Amniotic stem cell (primary cell): ENCODE measurements at places on chromosomes 6 and 20.

GRCh38 chr6:163564534-163564933 is 150.0 kb downstream of the QKI start:
- no peak for DNase-seq

- no peak for DNase-seq
Observed at GRCh38 chr6:98833307-98834059, 891 bp upstream of the POU3F2 start.

- no peak for DNase-seq
Observed at GRCh38 chr20:39066471-39067242, 104.5 kb downstream of the DHX35 start.

GRCh38 chr6:137850816-137851602 is 16.1 kb upstream of the TNFAIP3 start:
- no peak for DNase-seq

DNA sequence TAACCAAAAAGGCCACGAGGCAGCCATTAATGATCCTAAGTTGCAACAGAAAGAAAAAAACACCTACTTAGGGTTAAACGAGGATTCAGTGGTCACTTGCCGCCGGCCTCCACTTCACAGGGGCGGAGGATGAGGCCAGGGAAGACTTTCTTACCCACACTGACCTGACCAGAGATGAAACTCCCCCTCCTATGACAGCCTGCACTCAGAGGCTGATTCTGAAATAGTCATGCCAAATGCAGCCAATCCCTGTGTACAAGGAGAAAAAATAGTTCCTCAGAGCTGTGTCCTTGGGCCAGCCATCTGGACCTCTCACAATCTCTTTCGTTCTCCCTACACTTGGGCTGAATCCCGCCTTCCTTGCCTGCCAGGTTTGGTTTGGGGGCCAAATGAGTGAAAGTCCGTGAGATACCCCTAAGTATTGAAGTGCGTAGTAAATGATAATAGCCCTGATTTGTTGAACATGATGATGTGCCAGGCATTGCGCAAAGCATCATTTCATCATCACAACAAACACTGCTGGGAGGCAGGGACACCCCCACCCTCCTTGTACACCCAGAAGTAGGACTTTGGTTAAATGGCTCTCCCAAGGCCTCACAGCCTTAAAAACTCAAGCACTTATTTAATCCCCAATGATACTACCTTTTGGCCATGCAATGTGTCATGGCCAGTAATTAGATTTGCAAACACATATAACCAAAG is 3.2 kb upstream of the IRF4 start:
- DNase-seq = no peak

GRCh38 chr6:55046869-55047422 is 127.4 kb upstream of the HCRTR2 start:
- no peak for DNase-seq

DNA sequence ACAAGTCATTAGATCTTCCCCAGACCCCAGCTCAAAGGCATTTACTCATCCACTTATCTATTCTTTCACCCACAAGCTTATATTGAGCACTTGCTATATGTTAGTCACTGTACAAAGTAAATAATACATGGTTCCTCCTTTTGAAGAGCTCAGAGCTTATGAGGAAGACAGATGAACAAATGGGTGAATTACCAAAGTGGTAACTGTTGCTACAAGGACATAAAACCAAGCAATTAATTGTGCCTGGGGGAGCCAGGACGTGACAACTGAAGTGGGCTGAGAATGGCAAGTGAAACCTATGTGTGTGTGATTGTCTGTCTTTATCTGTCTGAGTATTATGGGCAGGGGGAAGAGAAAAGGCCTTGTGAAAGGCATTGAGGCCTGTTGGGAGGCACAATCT is 45.6 kb upstream of the AKIRIN2 start:
- no peak for DNase-seq

- DNase-seq = no peak
Observed at GRCh38 chr6:17240803-17241500, 40.2 kb upstream of the RBM24 start.

DNA sequence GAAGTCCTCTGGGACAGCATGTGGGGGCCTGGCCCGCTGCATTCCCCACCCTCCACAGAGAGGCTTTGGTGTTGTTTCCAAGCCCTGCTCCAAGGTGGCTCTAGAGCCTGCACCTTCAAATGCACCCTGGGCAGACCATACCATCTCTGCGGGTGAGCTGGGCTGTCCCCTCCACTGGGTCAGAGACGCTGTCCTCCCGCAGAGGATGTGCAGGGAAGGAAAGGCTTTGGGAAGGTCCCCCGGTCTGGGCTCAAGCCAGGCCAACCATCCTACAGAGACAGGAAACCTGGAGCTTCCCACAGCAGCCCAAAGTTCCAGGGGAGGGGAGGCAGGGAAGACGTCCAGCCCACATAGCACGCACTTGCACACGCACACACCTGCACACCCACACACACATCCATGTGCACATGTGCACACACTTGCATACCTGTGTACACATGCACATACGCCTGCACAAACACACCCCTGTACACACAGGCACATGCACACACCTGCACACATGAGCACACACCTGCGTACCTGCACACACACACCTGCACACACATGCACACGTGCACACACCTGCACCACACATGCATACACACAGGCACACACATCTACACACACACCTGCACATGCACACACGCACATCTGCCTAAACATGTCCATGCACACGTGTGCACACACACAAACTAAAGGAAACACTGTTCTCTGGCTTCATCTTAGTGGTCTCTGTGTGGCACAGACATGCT is 155.4 kb downstream of the ERMARD start:
- no peak for DNase-seq

GRCh38 chr20:23446505-23446904 is 6.2 kb downstream of the CST11 start:
- DNase-seq = no peak

GRCh38 chr6:168349718-168350210 is 30.2 kb upstream of the DACT2 start:
- DNase-seq = no peak

- no peak for DNase-seq
Observed at GRCh38 chr20:6765469-6766058, 1.9 kb upstream of the BMP2 start.

GRCh38 chr6:88220493-88220892 is 54.3 kb upstream of the CNR1 start:
- DNase-seq = peak; percentile 1

- peak; percentile 69 for DNase-seq
Observed at GRCh38 chr6:149846321-149846720, 17.8 kb downstream of the LRP11 start.

- DNase-seq = no peak
Observed at GRCh38 chr6:20589266-20589665, 55.0 kb downstream of the CDKAL1 start.

DNA sequence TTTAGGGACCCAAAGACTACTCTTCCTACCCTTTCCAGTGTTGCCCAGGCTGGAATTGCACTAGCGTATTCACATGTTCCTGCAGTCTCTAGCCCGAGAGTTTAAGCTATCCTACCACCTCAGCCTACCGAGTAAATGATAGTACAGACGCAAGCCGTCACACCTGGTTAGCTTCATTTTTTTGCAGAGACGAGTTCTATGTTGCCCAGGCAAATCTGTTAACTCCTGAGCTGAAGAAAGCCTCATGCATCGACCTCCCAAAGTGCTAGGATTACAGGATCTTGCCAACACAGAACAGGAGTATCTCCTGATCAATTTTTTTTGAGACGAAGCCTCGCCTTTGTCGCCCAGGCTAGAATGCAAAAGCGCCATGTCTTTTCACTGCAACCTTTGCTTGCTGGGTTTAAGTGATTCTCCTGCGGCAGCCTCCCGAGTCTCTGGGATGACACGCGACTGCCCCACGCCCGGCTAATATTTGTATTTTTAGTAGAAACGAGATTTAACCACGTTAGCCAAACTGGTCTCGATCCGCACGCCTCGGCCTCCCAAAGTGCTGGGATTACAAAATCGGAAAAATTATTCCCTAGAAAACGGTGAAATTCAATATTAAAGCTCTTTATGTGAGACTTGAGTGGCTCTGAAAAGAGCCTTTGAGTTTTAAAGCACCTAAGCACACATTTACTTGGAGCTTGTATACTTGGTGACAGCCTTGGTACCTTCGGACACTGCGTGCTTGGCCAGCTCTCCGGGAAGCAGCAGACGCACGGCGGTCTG is 128.5 kb downstream of the HFE start:
- no peak for DNase-seq

- DNase-seq = no peak
Observed at GRCh38 chr6:166541876-166542579, 44.5 kb downstream of the RAMACL start.

GRCh38 chr6:113854531-113855499 is 2.3 kb upstream of the MARCKS start:
- DNase-seq = peak; percentile 76

- DNase-seq = no peak
Observed at GRCh38 chr20:50371878-50372769, 138.1 kb upstream of the PTPN1 start.

DNA sequence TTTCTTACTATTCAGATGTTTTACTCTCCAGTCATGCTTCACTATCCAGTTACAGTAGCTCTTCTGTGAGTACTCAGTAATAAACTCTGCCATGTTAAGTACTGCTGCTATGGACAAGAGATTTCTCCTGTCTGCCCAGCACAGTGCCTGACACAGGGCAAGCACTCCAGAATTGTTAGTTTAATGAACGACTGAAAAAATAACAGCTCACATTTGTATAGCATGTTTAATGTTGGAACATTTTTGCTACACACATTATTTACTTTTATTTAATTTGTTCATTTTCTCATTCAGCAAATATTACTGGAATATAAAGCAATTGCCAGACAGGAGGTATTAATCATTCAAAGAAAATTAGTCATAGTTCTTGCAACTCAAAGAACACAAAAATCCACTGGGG is 142.6 kb upstream of the HMGN3 start:
- DNase-seq = no peak

GRCh38 chr6:38262026-38262425 is 377.7 kb downstream of the BTBD9 start:
- no peak for DNase-seq

- DNase-seq = no peak
Observed at GRCh38 chr6:158367816-158368215, 55.6 kb downstream of the TULP4 start.

GRCh38 chr6:27565839-27566779 is 93.2 kb upstream of the ZNF184 start:
- DNase-seq = no peak

GRCh38 chr6:105305521-105305920 is 97.4 kb downstream of the PREP start:
- DNase-seq = no peak

DNA sequence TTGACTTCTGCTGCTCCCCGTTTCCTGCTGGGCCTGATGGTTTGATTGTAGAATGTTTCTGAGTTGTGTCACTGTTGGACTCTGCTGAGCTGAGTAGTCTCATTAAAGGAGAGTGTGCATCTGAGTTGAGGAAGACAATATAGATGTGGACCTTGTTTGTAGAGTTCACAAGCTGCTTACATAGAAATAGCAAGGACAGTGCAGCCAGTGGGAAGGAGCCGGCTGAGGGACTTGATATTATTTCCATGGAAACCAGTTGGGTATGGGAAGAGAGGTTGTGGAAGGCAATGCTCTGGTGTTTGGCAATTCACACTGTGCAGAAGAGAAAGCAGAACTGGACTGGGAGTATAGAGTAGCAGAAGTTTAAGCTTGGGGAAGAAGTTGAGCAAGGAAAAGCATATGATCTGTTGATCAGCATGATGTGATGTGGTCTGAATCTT is 14.8 kb downstream of the IGF2R start:
- DNase-seq = no peak

GRCh38 chr6:139418481-139419132 is 44.2 kb upstream of the CITED2 start:
- DNase-seq = no peak

GRCh38 chr6:89360415-89360999 is 8.0 kb upstream of the UBE2J1 start:
- DNase-seq = no peak

- no peak for DNase-seq
Observed at GRCh38 chr6:3414327-3415081, 42.3 kb downstream of the SLC22A23 start.

DNA sequence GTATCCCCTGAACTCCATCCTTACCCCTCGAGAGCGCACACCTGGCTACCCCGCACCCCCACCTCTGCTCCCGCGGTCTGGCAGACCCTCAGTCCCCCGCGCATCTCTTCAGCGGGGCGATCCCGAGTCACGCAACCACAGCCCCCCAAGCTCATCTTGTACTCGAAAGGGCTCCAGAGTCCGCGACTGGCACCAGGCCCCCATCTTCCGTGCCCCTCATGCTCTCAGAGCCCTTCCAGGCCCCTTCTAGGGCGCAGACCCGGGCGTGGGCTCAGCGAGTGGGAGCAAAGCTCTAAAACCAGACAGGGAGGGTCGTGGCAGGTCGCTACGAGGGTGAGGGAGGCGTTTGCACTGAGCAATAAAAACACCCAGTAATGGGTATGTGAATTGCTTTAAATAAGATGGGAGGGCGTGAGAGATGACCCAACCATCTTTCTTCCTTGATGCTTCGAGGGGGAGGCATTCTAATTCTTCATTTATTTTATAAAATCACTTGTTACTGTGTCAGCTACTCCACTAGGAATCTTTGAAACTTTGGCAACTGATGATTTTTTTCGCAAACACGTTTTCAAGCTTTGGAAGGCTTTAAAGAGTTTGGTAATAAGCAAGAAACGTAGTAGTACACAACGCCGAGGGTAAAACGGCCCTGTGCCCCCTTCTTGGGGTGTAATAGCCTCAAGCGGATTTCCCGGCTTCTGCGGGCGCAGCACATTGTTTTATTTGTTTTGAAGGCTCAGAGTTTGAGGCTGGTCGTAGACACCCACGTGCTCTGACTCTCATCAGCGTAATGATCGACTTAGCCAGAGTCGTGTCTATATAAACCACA is 42.6 kb upstream of the SUPT3H start:
- no peak for DNase-seq

- no peak for DNase-seq
Observed at GRCh38 chr20:43914311-43915210, at the start of gene TOX2. Gene TOX2, plus strand, starts transcription at chr20:43914852. Its CDS starts 40 bp downstream, at chr20:43914892.

DNA sequence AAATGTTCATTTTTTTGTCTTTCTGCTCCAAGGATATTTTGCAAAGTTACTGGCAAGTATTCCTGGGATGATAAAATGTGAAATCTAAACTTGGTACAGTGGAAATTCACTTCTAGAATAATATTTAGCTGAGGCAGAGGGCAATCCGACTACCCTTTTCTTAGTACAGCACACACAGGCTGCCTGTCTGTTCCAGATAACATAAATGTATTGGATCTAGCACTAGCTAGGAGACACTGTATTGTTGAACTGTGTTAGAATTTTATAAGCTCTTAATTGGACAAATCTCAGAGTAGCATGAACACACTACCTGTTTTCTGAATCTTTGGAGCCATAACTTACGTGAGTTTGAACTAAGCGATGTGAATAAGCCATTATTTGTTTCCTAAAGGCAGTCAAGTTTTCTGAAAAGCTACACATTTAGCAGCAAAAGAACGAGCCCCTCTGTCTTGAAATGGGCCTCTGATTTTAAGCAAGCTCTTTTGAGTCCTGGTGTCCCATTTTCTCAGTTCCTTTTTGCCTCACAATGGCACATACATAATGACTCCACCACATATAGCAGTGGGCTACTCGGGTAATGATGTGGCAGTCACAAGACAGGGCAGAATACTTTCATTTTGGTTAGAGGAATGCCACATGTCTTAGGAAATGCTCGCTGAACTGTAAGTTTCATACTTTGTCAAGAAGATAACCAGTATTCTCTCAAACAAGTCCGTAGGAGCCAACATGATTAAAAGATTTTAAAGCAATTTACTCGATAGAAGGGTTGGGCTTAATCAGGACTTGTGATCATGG is 116.5 kb upstream of the ESR1 start:
- no peak for DNase-seq
